ENCODE measurements at places on chromosomes 12 and 14.

GRCh38 chr12:127761880-127762279 lies 505.1 kb upstream of the TMEM132C start:
- no peak for DNase-seq

DNA sequence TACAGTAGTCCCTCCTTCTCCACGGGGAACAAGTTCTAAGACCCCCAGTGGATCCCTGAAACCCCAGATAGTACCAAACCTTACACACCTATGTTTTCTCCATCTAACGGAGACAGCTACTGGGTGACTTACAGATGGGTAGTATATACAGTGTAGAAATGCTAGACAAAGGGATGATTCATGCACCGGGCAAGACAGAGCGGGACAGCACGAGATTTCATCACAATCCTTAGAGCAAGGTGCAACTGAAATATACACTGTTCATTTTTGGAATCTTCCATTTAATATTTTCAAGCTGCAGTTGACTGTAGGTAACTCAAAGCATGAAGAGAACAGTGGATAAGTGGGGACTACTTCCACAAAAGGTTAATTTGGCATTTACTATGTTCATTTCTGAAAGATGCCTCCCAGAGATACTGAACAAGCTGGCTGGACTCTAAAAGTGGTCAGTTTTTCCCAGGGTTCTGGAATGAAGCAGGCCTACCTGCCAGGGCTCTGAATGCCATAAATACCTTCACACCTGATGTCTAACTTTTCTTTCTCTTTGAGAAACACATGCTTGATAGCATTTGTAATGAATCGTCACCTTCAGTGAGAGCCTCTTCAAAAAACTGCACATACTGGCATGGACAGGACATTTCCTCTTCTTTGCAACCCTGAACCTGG lies 127.7 kb upstream of the FOXN3 start:
- no peak for DNase-seq

DNA sequence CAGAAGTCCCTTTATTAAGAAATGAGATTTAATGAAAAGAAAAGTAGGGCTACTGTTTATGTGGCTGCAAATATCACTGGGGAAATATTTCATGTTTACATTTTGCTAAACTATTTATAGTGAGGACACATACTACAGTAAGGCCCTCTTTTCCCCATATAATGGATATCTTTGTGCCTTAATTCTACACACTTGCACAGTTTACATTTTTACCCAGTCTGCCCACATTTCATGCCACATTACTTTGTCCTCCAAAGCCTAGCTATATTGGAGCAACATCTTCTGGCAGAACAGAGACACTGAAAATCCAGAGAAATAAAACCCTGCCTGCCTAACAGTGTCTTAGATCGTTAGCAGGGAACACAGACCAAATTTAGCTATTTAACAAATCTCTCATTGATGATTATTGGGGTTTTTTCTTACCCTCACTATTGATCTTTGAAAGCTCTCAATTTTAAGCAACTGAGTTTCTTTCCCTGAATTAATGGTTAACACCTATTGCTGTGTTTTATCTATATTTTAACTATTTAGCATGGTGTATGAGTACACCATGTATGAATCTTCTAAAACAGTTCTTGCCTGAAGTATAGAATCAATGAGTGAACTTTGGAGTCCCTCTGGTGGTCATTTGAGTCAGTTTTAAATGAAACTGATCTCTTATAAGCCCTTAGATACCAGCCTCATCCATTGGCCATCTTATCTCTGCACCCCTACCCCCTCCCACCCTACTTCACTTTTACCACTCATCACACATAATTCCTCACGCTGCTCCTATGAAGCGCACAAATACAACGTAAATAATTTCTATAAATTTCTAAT lies 170.2 kb downstream of the BCAT1 start:
- DNase-seq, result no peak

DNA sequence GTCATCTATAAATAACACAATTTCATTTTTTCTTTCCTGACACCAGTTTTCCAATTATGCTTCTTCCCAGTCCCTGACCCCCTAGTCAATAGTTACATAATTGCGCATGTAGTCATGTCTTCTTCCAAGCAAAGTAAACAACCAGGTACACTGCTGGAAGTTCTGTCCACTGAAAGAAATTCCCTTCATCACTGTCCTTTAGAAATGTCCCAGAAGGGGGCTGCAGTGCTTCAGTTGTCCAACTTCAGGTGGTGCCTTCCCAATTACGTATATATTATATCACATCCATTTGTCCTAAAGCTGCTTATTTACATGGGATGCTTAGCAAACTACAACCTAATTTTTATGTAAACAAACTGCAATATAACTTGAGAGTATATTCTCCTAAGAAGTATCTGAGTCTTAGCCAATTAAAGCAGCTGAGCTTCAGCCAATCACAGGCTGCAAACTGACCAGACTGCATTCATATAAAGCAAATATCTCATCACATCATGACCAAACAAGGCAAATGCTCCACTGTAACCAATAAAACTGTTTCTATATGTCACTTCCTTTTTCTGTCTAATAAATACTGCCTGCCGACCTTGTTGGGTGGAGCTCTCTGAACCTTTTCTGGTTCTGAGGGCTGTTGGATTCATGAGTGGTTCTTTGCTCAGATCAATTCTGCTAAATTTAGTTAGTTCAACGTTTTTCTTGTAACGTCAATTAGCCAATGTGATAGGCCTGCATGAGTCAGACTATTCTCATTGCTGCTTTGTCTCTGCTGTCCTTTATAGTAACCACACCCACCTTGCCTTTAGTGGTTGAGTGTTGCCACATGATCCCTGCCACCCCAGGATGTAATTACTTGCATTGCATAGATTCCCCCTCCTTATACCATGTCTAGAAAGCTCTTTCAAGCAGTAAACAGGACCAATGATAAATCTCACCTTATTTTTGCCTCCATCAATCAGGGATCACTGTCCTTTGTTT lies 239.3 kb downstream of the ALG10B start:
- no peak for DNase-seq

GRCh38 chr14:20418501-20418909 lies 5.2 kb upstream of the TEP1 start:
- DNase-seq, result no peak

DNA sequence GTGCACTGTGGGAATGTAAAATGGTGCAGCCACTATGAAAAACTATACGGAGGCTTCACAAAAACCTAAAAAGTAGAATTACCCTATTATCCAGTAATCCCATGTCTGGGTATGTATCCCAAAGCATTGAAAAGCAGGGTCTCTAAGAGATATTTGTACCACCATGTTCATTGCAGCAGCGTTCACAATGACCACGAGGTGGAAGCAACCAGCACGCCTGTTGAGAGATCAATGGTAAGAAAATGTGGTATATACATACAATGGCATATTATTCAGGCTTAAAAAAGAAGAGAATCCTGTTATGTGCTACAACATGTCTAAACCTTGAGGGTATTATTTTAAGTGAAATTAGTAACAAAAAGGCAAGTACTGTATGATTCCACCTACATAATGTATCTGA lies 910 bp upstream of the NOPCHAP1 start:
- no peak for DNase-seq

- no peak for DNase-seq
These were observed 57.0 kb upstream of the FOXN3 start for GRCh38 chr14:89473989-89474388.

- DNase-seq, result peak; percentile 74
These were observed at the start of gene HSPB8 for GRCh38 chr12:119178544-119179334. HSPB8 (plus strand) TSS chr12:119178931; CDS start chr12:119179313, 382 bp downstream.

GRCh38 chr12:127393465-127393864 lies 873.5 kb upstream of the TMEM132C start:
- no peak for DNase-seq

Data from ecto neural progenitor cell (in vitro differentiated cells).